ENCODE measurements at places on chromosomes 13 and 19.

- no peak for DNase-seq
These were observed 9.7 kb downstream of the DPY19L3 start for GRCh38 chr19:32415246-32415645.

DNA sequence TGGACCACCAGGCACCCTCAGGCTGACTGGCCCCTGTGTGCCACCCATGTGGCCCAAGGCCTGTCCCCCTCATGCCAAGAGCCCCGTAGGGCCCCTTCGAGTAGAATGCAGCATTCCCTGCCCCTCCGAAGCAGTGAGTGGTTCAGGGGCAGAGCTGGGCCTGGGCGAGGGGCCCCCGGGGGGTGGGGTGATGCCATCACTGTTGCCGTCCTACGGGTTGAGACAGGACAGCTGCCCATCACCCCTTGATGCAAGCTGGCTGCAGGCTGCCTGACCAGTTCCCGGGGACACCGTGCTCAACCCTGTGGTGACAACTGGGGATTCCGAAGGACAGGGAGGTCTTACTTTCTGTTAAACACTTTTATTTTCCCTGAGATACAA, 4.7 kb downstream of the SBNO2 start:
- DNase-seq = no peak

- no peak for DNase-seq
These were observed 762 bp upstream of the ADM5 start for GRCh38 chr19:49688531-49689132.

- no peak for DNase-seq
These were observed 1074.3 kb upstream of the PCDH9 start for GRCh38 chr13:68304286-68304893.

DNA sequence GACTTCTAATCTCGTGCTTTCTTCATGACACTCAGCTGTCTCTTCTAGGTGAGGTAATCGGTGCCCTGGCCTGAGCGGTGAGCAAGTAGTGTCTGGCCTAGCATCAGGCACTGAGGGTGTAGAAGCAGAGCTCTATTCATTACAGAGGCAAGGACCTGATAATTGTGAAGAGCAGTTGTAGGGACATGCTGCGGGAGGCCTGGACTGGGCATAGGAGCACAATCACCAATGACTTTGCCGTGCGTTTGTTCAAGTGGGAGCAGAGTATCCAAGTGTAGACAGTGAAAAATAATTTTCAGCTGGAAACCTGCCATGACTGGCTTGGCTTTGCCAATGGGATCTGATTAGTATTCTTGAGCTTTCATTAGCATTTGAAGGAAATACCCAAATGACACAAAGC, 32.1 kb upstream of the DCLK1 start:
- no peak for DNase-seq

- DNase-seq = no peak
These were observed 6.2 kb upstream of the PTBP1 start for GRCh38 chr19:791007-791566.

DNA sequence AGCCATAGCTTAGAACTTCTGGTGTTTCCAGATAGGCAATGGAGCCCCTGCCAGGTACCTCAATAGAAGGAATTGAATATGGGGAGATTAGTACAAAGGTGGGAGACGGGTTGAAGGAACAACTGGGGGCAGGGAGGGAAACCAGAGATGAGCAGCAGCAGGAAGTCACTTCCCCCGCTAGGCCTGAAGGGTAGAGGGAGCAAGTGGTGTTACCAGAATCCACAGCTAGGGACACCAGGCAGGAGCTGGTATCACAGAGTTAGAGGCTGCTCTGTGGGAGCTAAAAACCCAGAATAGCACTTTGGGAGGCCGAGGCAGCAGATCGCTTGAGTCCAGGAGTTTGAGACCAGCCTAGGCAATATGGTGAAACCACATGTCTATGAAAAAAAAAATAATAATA, 15.3 kb upstream of the HNRNPUL1 start:
- no peak for DNase-seq

DNA sequence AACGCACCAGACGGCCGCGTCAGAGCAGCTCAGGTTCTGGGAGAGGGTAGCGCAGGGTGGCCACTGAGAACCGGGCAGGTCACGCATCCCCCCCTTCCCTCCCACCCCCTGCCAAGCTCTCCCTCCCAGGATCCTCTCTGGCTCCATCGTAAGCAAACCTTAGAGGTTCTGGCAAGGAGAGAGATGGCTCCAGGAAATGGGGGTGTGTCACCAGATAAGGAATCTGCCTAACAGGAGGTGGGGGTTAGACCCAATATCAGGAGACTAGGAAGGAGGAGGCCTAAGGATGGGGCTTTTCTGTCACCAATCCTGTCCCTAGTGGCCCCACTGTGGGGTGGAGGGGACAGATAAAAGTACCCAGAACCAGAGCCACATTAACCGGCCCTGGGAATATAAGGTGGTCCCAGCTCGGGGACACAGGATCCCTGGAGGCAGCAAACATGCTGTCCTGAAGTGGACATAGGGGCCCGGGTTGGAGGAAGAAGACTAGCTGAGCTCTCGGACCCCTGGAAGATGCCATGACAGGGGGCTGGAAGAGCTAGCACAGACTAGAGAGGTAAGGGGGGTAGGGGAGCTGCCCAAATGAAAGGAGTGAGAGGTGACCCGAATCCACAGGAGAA, 1.9 kb downstream of the PPP1R12C start:
- no peak for DNase-seq

DNA sequence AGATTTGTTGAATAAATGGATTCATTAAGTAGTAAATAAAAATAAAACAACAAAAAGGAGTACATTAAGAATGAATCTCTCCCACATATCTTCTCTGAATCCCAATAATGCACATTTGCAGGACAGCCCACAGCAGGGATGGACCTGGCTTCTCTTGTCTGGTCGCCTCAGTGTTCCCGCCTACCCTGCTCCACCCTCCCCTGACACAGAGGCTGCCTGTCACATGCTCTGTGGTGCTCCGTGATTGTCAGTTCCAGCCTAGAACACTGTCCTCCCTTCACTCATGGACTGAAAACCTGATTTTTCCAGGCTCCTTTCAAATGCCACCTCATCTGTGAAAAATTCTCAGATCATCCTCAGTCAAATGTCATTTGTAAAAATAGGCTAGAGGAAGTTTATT, 94.5 kb upstream of the GPR12 start:
- no peak for DNase-seq

- no peak for DNase-seq
These were observed 94.7 kb downstream of the MIPEP start for GRCh38 chr13:23794267-23795161.

DNA sequence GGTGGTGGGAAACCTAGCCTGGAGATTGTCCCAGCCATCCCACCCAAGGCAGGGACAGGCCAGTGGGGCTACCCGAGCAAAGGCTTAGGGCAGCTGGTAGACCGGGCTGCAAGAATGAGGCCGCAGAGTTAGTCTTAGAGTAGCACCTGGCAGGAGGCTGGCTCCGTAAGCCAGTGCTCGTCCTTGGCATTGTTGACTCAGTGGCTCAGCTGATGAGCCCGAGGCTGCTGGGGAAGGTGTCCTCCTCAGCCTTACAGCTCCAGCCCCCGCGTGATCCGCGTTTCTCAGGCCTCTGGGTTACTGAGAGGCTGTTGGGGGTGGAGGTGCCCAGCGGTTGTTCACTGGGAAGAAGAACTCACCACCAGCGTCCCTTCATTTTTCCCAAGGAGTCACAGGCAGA, 24.7 kb downstream of the PPP1R37 start:
- DNase-seq = no peak

- DNase-seq = no peak
These were observed 15.2 kb downstream of the LNX2 start for GRCh38 chr13:27605099-27605498.

- no peak for DNase-seq
These were observed 10.5 kb downstream of the TULP2 start for GRCh38 chr19:48887861-48888612.

DNA sequence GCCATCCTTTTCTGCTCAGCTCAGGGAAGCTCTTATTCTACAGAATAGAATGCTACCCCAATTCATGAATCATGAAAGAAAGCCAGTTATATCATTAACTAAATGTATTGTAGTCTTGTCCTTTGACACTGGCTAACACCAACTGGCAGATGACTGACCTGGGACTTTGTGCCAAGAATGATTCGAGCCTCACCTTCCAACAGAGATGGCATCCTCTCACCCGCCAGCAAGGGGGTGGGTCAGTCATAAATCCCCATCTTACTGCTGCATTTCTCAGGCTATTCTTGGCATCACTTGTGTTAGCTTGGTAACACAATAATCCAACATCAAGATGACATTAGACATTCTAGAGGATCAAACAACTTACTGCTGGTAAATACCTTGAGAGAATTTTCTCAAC, 1239.8 kb upstream of the MIR17HG start:
- DNase-seq = no peak

GRCh38 chr19:10000171-10000826, 10.0 kb downstream of the COL5A3 start:
- DNase-seq = peak; percentile 51

DNA sequence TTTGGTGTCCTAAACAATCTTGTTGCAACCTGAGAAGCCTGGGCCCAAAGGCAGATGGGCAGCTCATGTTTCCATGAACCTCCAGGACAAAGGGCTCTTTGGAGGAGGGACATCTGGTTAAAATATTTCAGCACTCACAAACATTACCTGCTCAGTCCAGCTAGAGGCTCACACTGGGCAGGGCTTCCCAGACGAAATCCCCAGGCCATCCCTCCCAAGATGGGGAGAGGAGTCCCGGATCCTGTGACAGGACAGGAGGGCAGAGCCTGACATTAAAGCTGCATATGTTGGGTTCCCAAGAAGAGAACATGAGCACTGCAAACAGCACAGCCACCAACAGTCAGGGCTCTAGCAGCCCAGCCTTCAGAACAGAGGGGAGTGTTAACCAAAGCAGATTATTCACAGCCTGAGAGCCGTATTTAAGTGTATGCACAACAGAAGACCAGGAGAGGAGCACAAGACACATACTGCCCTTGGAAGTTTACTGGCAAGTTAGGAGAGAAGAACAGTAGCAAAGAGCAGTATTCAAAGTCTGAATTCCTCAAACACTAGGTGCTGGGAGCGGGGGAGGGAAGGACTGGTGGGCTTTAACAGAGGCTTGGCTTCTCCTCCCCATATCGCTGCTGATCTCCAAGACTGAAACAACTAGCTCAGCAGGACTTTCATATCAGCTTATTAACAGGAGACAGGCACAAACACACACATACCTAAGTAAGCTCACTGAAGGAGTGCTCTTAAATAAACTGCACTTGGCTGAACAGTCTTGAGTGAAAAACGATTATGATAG, 12.3 kb downstream of the ATP7B start:
- DNase-seq = no peak

GRCh38 chr19:58227964-58228584, 640 bp upstream of the ZNF544 start:
- no peak for DNase-seq

DNA sequence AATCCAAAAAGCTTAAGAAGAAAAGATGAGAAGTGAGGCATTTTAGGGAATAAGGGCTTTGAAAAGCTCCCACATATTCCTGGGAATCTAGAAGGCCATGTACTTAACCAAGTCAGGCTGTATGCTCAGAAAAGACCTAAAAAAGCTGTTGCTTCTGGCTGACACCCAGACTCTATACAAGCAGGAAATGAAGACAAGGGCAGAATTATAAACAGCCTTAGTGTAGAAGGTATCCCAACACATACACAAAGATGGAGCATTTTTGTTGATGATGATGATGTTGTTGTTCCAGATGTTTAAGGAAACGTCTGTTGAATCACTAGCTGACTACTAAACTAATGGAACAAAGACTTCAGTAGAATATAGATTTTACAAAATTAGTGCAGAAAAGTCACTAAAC, 26.1 kb upstream of the N4BP2L1 start:
- no peak for DNase-seq

DNA sequence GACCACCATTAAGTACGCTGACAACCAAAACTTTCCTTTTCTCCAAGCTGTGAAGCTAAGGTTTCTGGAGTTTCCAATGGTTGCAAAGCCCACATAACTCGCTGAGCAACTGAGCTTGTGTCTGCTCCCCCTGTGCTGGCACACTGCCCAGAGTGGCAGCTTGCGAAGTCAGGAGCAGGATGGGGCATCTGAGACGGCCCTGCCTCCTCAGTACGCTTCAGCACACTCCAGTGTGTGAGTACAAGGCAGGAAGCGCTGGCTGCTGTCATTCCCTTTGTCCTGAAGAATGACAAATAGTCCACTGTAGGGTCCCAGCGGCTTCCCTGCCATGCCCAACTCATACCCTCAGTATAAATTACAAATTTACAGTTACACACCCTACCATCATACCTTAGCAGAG, 51.5 kb downstream of the SKA3 start:
- DNase-seq = no peak

DNA sequence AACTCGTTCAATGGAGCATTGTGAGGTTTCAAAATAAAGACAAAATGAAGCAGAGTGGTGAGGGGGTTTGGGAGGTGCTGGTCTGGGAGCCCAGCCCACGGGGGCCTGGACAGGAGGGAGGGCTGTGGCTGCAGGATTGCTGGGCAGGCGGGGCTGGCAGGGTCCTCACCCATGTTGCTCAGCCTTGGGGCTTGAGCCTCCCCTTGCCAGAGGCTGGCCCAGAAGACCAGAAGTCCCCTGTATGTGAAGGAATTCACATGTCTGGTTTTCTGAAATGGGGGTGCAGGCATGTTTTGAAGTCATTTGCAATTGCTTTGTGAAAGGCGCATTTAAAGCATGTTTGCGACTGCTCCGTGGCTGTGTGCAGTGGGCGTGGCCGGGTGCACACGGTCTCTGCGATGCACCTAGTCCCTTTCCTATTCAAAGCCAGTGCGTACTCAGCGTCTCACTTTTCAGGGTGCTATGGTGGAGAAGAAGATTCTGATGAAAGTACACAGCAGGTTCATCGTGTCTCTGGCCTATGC, 2.3 kb downstream of the GRK1 start:
- DNase-seq = no peak

GRCh38 chr13:83057119-83057518, 825.2 kb downstream of the SLITRK1 start:
- no peak for DNase-seq

- DNase-seq = peak; percentile 62
These were observed 44.1 kb upstream of the RANBP3 start for GRCh38 chr19:6021878-6022569.

- no peak for DNase-seq
These were observed 454.9 kb downstream of the FOXO1 start for GRCh38 chr13:40211586-40211968.

DNA sequence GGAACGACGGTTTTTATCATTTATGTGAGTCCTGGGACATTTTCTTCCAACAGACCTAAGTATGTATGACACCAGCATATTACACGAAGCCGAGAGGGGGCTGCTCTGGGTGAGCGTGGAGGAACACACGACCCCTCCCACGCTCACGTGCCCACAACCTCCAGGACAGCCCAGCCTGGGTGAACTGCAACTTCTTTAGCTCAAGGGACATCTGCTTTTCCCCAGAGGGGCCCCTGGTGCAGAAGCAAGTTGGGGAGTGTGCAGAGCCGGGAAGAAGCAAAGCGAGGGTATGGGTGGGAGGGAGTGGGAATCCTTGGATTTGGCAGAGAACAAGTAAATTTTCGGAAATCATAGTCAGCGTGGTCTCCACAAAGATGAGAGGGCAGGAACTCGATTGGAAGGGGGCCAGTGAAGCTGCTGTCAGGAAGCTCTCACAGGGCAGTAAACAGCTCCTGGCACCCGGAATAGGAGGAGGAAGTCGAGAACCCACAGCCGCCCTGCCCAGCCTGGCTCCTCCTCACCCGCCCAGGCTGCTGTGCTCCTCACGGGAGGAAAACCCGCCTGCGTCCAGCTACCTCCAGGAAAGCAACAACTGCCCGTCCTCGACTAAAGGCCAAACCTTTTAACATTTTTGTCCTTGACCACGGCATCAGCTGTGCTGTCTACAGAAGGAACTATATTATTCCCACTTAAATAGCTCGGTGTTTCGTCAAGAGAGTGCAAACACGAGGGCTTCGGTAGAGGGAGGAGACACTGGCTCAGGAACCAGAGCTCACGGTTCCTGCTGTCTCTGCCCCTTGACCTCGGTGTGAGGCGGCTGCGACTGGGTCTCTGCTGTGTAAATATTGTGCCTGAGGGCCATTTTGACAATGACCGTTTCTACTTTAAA, 17.2 kb upstream of the CFAP97D2 start:
- no peak for DNase-seq
